MV-4-11 (cell line): ENCODE measurements at places on chromosomes 13 and 19.

DNA sequence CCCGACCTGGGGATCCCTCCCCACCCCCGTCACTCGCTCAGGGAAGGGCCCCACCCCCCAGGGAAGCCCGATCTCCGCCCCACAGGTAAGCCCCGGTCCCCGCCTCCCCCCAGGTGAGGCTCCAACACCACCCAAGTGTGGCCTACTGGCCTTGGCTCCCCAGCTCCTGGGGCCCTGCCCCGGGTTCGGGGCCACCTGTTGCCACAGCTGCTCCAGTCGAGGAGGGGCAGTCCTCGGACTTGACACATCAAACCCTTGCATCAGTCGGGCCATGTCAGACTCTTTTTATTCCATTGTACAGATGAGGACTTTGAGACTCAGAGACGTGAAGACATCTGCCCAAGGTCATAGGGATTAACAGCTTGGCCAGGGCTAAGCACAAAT is 512 bp downstream of the CC2D1A start:
- DNase-seq = peak; percentile 28

DNA sequence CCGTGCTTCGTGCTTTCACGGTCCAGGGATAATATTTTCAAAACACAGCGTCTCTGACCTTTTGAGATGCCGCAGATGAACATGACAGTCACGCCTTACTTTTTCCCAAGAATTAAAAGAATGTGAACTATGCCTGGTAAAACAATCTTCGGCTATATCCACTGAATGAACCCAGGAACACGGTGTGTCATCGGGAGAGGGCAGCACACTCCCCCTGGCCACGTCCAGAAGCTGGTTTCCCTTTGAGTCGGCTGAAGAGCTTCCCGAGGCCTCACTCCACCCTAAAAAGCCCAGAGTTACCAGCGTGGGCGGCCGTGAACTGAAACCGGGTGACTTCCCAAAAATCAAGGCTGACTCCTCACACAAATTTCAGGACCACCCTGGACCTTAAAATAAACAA is 22.9 kb upstream of the SHISA2 start:
- DNase-seq = no peak

DNA sequence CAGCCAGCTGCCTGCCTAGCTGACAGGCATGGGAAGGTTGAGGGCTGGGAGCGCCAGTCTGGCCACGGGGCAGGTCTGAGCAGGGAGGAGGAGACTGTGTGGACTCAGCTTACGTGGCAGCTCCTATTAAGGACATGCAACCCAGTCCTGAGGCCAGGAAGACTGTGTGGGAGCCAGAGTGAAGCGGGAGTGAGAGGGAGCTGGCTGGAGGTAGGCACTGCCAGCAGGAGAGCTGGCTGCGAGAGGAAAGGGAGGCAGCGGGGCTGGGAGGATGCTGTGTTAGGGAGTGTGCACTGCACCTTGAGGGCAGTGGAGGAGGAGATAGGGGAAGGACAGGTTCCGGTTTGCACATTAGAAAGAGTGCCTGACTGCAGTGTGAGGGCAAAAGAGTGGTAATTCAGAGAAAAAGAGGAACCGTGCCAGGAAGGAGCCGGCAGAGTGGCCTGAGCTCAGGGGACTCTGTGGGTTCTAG is 99.2 kb downstream of the SLC7A1 start:
- peak; percentile 94 for DNase-seq

- no peak for DNase-seq
These were observed 7.8 kb upstream of the WASF3 start for GRCh38 chr13:26549713-26550112.

DNA sequence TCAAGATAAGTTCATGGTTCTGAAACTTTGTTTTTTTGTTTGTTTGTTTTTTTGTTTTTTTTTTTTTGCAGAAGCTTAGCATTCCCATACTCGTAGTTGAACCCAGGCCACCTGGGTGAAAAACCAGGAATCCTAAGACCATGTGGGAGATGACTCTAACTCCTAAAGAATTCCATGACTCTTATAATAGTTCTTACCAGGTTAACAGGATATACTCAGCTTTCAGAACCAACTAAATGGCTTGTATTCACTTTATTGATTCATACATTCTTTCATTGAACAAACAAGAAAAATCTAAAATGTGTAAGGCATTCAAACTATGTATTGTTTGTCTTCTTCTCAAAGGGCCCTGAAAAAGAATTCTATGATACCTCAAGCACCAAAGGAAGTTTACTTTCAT is 40.5 kb upstream of the KLF5 start:
- no peak for DNase-seq

DNA sequence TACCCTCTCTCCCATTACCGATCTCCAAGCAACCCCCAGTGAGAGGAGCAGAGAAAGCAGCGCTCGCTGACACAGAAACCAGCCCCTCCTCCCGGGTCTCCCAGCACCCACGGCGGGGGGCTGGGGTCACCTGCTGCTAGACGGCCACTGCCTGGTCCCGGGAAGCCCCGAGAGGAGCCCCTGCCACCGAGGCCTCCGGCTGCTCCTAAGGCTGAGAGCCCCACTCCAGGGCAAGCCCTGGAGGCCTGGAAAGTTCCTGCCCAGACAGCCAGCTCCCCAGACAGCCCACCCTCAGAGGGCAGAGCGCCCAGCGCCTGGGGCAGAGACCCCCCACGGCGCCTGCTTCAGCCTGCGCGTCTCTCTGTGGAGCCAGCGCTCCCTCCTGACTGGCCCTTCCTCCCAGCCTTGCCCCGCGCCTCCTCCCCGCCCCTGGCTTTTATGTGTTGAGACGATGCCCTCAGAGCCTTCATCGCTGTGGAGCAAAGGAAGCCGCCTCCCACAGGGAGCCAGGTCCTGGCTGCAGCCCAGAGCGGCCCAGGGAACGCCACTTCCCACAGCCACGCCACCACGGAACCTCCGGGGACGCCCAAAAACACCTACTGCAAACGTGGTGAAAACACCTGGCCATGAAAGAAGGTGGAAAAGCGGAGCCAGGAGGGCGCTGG is 51.1 kb downstream of the MLLT1 start:
- DNase-seq = no peak

GRCh38 chr19:17405250-17406045 is at the start of gene BST2:
Gene BST2, minus strand, starts transcription at chr19:17405630. Its CDS starts 55 bp downstream, at chr19:17405575.
- peak; percentile 97 for DNase-seq

DNA sequence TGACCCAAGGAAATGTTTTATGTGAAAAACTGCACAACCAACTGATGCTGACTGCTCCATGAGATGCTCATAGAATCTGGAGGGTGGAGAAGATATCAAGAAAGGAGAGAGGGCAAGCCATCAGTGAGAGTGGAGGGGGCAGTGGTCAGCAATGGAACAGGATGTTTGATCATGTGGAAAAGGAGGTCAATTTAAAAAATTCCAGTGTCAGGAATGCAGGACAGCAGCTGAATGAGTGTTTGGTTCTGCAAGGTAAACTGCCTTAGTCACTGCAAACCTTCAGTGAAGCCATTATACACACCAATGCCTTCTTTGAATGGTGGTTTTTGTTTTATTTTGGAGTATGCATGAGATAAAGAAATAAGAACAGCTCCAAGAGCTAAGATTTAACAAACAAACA is 121.5 kb downstream of the FGF14 start:
- no peak for DNase-seq

DNA sequence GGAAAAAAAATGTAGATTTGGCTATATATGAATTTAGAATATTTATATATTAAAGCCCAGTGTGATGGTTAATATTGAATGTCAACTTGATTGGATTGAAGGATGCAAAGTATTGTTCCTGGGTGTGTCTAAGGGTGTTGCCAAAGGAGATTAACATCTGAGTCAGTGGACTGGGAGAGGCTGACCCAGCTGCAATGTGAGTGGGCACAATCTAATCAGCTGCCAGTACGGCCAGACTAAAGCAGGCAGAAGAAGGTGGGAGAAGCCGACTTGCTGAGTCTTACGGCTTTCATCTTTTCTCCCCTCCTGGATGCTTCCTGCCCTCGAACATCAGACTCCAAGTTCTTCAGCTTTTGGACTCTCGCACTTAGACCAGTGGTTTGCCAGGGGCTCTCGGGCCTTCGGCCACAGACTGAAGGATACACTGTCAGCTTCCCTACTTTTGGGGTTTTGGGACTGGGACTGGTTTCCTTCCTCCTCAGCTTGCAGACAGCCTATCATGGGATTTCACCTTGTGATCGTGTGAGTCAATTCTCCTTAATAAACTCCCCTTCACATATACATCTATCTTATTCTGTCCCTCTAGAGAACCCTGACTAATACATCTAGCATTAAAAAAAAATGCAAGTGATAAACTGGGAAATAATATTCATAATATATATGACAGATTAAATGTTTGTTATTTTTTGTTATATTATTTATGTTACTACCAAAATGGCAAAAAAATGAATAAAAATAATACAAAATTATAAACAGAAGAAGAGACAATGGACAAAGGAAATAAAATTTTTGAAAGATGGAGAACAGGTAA is 122.4 kb downstream of the DLEU7 start:
- DNase-seq = no peak

- no peak for DNase-seq
These were observed 60.0 kb downstream of the TEX29 start for GRCh38 chr13:111380431-111380830.

- peak; percentile 47 for DNase-seq
These were observed 294.9 kb downstream of the NDFIP2 start for GRCh38 chr13:79775830-79776229.

DNA sequence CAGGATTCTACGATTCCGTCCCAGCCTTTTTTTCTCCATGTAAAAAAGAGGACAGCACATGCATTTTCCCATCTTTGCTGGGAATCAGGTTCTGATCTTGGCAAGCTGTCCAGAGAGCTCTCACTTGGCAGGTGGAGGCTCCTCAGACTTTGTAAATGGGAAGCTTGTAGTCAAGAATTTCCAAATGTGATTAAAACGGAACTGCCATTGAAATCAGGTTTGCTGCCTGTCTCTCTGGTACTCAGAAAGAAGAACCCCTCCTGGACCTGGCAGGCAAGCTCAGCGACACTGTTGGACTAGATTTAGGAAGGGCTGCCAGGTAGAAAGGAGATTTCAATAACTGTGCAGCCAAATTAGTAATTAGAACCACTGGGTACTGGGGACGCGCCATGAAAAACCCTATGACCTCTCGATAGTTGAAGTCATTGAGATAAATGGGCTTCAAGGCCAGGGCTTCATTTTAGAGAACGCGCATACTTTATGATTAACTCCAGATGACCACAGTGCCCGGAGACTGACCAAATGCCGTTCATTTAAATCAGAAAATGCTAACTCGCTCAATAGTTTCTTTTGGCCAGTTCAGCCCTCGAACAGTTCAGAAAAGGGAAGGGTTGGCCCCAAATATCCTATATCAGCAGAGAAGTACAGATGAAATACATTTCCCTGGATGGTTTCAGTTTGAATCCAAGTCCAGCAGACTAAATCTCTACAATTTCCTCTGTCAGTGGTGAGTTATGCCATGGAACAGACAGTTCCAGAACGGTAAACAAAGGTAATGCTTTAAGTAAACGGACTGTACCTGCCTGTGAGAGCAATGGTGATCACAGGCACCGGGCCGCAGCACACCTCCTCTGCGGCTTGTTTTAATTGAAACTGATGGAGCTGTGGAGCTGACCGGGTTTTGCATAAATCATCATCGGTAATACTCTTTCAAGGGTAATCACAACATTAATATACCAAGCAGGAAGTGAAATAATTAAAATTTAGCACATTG is 517.4 kb downstream of the RFC3 start:
- no peak for DNase-seq

- no peak for DNase-seq
These were observed 180.4 kb downstream of the KATNAL1 start for GRCh38 chr13:30126903-30127428.

DNA sequence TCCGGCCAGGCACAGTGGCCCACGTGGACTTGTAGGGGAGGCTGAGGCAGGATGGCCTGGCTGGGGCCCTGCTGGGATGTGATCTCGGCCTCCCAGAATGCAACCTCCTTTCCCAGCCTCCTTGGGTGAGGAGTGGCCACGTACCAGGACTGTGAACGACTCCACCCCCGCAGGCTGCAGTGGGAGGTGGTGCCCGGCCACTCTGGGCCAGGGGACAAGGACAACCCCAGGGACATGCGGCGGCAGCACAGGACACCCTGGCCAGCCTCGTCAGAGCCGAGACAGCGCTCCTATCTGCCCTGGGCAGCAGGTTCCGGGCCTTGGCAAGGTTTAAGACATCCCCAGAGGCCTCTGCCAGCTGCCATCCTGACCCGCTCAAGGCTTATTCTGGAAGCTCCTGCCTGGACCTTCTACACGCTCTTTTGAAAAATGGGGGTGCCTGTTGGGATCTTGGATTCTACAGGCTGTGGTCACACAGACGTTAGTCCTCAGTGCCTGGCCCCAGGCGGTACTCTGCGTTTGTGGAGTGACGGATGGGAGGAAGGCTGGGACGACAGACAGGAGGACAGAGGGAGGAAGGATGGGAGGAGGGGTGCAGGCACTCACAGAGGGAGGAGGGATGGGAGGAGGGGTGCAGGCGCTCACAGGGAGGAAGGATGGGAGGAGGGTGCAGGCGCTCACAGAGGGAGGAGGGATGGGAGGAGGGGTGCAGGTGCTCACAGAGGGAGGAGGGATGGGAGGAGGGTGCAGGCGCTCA is 19.9 kb upstream of the CACTIN start:
- DNase-seq = no peak

DNA sequence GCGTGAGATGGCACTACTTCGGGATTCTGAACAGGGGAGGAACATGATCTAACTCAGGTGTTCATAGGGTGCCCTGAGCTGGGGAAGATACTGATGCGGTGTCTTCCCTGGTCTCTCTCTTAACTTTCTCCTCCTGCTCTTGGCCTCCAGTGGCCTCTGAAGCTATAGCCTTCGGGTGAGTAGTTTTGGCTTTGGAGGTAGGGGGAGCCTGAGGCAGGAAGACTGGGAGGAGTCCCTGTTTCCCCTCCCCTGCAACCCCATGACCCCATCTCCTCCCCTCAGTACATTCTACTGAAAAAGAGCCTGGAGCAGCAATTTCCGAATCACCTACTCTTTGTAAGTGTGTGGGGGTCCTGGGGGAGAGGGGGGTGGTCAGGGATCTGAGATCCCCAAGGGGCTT is 3.5 kb downstream of the SELENOV start:
- DNase-seq = no peak

GRCh38 chr13:79966059-79966458 is 374.9 kb downstream of the SPRY2 start:
- peak; percentile 35 for DNase-seq

GRCh38 chr13:113973218-113974164 is at the start of gene C13orf46:
Gene C13orf46, minus strand, starts transcription at chr13:113974076. Its CDS starts 79 bp downstream, at chr13:113973997.
- DNase-seq = no peak

DNA sequence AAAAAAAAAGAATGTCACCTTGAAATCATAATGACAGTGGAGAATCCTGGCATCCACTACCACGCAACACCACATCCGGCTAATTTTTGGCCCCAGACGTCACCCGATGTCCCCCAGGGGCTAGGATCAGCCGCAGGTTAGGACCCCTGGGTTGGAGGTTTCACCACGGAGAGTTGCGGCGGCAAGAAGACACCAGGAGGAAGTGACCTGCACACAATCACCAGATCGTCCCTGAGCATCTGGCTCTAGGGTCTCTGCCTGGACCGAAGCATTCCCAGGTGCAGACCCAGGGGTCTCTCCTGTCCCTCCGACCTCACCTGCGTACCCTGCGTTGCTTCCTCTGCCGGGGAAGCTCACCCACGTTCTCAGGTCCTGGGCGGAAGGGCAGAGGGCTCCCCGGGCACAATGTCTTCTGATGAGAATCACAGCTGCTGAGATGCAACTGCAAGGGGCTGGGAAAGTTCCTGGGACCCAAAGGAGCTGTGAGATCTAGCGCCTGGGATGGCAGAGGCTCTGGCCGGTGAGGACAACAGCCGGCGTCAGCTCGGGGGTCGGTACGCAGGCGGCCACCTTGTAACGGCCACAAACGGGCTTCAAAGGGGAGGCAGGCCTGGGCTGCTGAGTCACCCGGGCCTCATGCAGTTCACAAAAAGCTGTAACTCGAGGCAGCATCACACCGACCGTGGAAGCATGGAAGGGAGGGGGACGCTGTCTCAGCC is 111.2 kb downstream of the GADD45B start:
- no peak for DNase-seq

- no peak for DNase-seq
These were observed 22.8 kb downstream of the KCTD15 start for GRCh38 chr19:33819506-33819879.
